Colonic mucosa (tissue), 4 donors: ENCODE measurements at places on chromosomes 6 and 20. TPM values are rescaled to one million over a fixed set of nuclear protein-coding genes. Genes with fewer than 3 reads are reported as not detected.

- peaks cover 4% of the 10 kb centered on the region for H3K36me3 ChIP-seq
- no peaks in the 10 kb centered on the region for H3K27me3 ChIP-seq
- no peak overlapping the region for H3K27ac ChIP-seq
These were observed 39.6 kb downstream of the JAG1 start for GRCh38 chr20:10634211-10634610.

GRCh38 chr6:168678077-168678476 lies 237.1 kb downstream of the SMOC2 start:
- no peak overlapping the region for H3K4me3 ChIP-seq
- no peaks in the 10 kb centered on the region for H3K4me1 ChIP-seq
- no peaks in the 10 kb centered on the region for H3K36me3 ChIP-seq
- no peak for DNase-seq
- H3K27ac ChIP-seq: no peak overlapping the region

DNA sequence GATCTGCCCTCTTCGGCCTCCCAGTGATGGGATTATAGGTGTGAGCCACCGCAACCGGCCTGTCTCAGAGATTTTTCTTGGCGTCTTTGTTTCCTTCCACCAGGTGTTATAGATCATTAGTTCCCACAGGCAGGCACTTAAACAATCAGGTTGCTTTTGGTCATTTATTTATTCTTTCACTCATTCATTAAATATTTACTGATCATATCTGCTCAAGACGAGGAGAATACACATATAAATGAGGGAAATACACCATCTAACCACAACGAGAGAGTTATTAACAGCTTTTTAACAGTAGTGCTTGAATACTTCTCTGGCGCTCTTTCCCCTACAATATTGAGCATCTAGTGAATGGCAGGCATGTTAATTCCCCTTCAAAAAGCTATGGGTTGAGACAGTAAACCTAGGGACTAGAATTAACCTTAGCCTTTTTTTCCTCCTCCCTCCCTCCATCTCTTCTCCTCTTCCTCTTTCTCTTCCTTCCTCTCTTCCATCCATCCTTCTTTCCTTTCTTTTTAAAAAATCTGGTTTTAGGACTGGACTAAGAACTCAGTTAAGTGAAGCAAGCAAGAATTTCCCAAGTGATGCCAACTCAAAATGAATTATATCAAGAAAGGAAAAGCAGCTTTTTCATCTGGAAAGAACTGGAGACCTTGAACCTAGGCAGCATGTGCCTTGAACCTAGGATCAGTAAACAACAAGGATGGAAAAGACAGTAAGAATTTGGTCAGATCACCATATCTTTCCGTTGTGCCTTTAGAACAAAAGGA lies 41.1 kb upstream of the RFPL4B start:
- no peak overlapping the region for H3K4me3 ChIP-seq
- no peak for DNase-seq
- no peak overlapping the region for H3K27ac ChIP-seq
- no peaks in the 10 kb centered on the region for H3K27me3 ChIP-seq
- no peaks in the 10 kb centered on the region for H3K4me1 ChIP-seq

DNA sequence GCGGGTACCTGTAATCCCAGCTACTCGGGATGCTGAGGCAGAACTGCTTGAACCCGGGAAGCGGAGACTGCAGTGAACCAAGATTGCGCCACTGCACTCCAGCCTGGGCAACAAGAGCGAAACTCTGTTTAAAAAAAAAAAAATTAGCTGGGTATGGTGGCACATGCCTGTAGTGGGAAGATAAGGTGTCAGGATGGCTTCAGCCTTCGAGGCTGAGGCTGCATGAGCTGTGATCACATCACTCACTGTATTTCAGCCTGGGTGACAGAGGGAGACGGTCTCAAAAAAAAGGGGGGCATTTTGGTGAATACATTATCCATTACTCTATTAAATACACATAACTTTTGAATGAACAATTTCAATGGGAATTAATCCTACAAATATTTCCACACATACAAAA lies 32.4 kb downstream of the SNX3 start:
- no peaks in the 10 kb centered on the region for H3K4me1 ChIP-seq
- no peaks in the 10 kb centered on the region for H3K36me3 ChIP-seq
- H3K27me3 ChIP-seq: no peaks in the 10 kb centered on the region
- H3K4me3 ChIP-seq: no peak overlapping the region

- H3K27me3 ChIP-seq: no peaks in the 10 kb centered on the region
- H3K36me3 ChIP-seq: no peaks in the 10 kb centered on the region
- DNase-seq: peak; percentile 32
- no peaks in the 10 kb centered on the region for H3K4me1 ChIP-seq
These were observed 1097.8 kb downstream of the KIF16B start for GRCh38 chr20:15475483-15475882.

DNA sequence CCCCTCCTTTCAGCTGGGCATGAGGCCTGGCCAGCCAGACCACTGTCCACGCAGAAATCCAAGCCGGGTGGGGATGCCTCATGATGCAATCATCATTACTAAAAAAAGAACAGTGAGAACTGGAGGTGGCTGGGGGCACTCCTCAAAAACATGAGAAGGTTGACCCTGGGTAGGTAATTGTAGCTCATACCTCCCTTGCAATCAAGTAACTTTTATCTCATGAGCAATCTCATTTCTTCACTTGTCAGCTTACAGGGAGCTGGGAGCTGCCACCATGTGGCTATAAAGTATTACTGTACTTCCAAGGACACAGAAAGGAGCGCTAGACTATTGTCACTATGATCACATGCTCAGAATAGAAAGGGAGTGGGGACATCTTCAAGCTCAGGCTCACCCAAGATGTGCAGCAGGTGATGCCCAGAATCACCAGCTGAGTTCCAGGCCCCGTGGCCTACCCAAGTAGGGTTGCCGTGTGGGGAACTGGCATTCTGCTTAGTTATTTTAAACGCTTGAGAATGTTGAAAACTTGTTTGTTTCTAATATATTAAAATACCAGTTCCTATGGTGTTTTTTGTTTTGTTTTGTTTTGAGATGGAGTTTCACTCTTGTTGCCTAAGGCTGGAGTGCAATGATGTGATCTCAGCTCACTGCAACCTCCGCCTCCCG lies 3.0 kb upstream of the CDH26 start:
- no peak for DNase-seq
- peaks cover 3% of the 10 kb centered on the region for H3K4me1 ChIP-seq
- H3K27ac ChIP-seq: no peak overlapping the region
- no peaks in the 10 kb centered on the region for H3K36me3 ChIP-seq

The HCK gene
- total RNA-seq: 3.7 TPM

DNA sequence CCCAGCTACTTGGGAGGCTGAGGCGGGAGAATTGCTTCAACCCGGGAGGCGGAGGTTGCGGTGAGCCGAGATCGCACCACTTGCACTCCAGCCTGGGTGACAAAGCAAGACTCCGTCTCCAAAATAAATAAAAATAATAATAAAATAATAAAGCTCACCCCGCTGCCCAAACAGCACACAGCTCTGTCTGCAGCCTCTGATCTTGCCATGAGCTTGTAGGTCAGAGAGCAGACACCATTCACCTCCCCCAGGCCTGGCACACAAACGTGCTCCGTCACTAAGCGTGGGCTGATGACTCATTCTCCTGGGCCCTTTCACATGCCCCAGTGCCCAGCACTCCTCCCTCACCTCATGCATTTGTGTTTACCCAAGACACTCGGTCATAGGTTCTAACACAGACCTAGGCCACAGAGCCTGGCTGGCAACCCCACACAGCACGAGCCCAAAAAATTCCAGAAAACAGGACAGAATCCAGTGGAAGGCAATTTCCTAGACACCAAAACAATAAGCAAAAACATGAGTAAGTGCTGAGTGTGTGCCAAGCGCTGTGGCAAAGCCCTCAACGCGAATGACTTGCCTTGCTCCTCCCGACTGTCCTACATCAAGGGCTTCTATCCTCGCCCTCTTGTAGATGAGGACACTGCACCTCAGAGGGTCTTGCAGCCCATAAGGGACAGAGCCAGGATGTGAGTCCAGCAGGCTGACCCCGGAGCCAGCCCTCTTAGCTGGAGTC lies 18.0 kb downstream of the ATP9A start:
- H3K36me3 ChIP-seq: no peaks in the 10 kb centered on the region
- peak overlapping the region; percentile 80 for H3K27ac ChIP-seq
- H3K4me3 ChIP-seq: no peak overlapping the region
- DNase-seq: peak; percentile 91
- H3K27me3 ChIP-seq: no peaks in the 10 kb centered on the region

GRCh38 chr20:20711413-20711812 lies 1.0 kb downstream of the RALGAPA2 start:
- peak overlapping the region; percentile 85 for H3K27ac ChIP-seq
- no peaks in the 10 kb centered on the region for H3K36me3 ChIP-seq
- no peaks in the 10 kb centered on the region for H3K4me1 ChIP-seq
- H3K4me3 ChIP-seq: peak overlapping the region; percentile 88
- DNase-seq: peak; percentile 48
- H3K27me3 ChIP-seq: no peaks in the 10 kb centered on the region

DNA sequence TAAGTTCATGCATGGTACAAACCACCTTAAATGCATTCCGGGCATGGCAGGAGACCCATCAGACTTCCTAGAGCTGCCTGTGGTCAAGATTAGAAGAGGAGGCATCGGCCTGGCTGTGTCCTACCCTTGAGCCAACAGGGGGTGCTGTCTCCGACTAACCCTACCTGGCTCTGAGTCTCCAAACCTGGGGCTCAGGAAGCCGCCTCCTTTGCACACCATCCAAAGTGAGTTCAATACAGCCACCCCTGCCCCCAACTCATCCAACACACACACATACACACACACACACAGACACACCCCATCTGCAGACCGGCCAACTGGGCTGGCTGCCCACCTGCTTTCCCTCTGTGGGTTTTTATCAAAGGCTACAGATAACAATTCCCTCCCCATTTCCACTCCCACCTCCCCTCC lies 77.0 kb downstream of the JPH2 start:
- no peak overlapping the region for H3K27ac ChIP-seq
- no peaks in the 10 kb centered on the region for H3K36me3 ChIP-seq
- no peak overlapping the region for H3K4me3 ChIP-seq
- H3K4me1 ChIP-seq: no peaks in the 10 kb centered on the region
- H3K27me3 ChIP-seq: no peaks in the 10 kb centered on the region
- no peak for DNase-seq

The C6orf132 gene
- total RNA-seq: 35.1 TPM

The BTNL2 gene
- total RNA-seq: not detected

The ZNF831 gene
- 0.20 TPM for total RNA-seq

The ASIP gene
- not detected for total RNA-seq

DNA sequence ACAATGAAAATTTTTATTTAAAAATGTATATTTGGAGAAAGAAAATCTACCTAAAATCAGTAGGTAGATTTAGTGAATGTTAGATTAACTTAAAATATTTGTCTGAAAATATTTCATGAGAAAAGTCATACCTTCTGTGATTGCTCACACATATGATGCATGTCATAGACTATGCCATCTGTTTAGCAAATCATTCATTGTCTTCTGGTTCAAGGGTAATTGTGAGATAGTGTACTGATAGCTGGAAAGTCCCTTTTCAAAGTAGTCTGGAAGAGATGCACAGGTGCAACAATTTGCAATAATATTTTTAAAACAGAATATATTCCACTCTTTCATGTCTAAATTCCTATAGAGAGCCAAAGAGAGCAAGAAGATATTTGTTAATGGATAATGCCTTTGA lies 21.0 kb upstream of the RNF217 start:
- DNase-seq: no peak
- H3K36me3 ChIP-seq: no peaks in the 10 kb centered on the region
- H3K27ac ChIP-seq: no peak overlapping the region
- H3K27me3 ChIP-seq: no peaks in the 10 kb centered on the region

DNA sequence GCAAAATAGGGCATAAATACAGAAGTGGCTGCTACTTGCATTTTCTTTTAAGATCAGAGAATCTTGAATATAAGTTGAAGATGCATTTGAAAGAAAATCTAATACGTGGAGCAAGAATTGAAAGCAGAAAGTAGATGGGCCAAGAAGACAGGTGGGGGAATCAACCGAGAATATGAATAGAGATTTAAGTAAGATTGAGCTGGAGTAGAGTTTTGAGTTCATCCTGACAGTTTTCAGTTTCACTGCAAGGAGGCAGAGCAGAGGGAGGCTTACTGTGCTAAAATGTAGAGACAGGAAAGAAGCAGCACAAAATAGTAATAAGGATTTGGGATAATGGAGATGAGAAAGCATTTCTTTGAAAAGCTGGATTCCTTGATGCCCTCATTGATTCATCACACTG lies 214.5 kb downstream of the GJA1 start:
- H3K27me3 ChIP-seq: no peaks in the 10 kb centered on the region
- H3K27ac ChIP-seq: no peak overlapping the region
- H3K4me1 ChIP-seq: no peaks in the 10 kb centered on the region
- no peaks in the 10 kb centered on the region for H3K36me3 ChIP-seq
- DNase-seq: no peak

The SIM1 gene
- total RNA-seq: not detected

The CTAGE9 gene
- total RNA-seq: not detected

DNA sequence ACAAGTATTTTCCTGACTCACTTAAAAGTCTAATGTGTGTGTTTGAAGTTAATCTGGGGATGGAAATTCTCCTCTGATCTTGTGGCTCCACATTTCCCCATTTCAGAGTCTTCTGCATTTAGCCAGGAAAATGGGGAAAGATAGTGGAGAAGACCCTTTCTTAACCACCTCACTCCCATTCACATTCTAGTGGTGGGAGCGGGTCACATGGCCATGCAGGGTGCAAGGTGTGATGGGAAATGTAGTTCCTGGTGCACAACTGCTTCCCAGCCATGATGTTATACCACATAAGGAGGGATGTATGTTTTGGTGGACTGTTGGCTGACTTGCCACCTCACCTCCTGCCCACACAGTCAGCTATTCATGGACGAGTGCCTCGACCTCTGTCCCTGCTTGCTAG lies 61.8 kb downstream of the BANF2 start:
- H3K36me3 ChIP-seq: no peaks in the 10 kb centered on the region
- no peaks in the 10 kb centered on the region for H3K27me3 ChIP-seq
- DNase-seq: no peak

The DEFB113 gene
- total RNA-seq: not detected

DNA sequence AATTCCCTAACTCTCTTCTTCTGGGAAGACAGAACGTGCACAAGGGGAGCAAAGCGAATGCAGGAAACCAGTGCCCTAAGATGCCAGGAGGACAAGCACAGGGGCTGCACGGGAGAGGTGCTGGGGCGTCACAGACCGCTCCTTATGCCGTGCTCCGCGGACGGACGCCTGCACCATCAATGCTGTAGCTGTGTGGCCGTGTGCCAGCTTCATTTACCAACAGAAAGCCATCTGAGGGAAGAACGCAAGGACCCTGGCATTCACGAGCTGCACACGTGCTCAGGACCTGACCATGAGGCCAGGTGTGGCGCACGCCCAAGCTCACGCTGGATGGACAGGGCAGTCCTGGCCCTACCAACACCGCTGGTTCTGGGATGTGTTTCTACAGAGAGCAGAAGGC lies 35.4 kb downstream of the WDR27 start:
- H3K4me1 ChIP-seq: no peaks in the 10 kb centered on the region
- H3K27ac ChIP-seq: no peak overlapping the region
- no peak for DNase-seq
- H3K36me3 ChIP-seq: no peaks in the 10 kb centered on the region
- H3K27me3 ChIP-seq: no peaks in the 10 kb centered on the region
- no peak overlapping the region for H3K4me3 ChIP-seq

GRCh38 chr6:53741034-53741823 lies 53.6 kb upstream of the LRRC1 start:
- H3K4me1 ChIP-seq: no peaks in the 10 kb centered on the region
- no peaks in the 10 kb centered on the region for H3K27me3 ChIP-seq
- H3K27ac ChIP-seq: no peak overlapping the region
- DNase-seq: no peak
